SJCRH30 (cell line): ENCODE measurements at places on chromosomes 1 and 21.

GRCh38 chr1:16191916-16192546, 20.4 kb downstream of the ARHGEF19 start:
- no peaks in the 10 kb centered on the region for H3K27me3 ChIP-seq
- H3K4me3 ChIP-seq = no peak overlapping the region
- no peak for DNase-seq
- H3K36me3 ChIP-seq = no peaks in the 10 kb centered on the region

DNA sequence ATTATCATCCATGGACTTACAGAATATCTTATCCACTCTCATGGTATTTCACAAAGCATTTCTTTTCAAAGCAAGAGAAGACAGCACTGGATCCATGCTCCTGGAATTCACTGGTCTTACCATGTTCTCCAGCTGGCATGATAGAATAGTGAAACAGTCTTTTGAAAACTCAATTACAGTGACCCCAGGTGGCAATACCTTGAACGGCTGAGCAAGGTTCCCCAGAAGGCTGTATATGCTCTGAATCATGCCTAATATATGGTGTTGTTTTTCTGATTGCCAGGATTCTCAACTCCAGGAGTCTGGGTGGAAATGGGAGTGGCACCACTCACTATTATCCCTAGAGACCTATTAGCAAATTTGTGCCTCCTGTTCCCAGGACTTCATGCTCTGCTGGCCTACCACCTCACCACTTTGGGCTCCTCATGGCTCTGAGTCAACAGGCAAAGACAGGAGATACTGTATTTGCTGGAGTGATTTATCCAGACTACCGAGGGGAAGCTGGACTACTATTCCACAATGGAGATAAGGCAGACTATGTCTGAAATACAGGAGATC, 87.6 kb downstream of the CATSPERE start:
- no peak for DNase-seq
- H3K4me3 ChIP-seq = no peak overlapping the region
- no peak overlapping the region for H3K27ac ChIP-seq
- no peaks in the 10 kb centered on the region for H3K36me3 ChIP-seq
- H3K27me3 ChIP-seq = no peaks in the 10 kb centered on the region

GRCh38 chr1:97144527-97144926, 422.9 kb downstream of the PTBP2 start:
- no peak overlapping the region for H3K27ac ChIP-seq
- H3K36me3 ChIP-seq = no peaks in the 10 kb centered on the region
- no peaks in the 10 kb centered on the region for H3K4me1 ChIP-seq

DNA sequence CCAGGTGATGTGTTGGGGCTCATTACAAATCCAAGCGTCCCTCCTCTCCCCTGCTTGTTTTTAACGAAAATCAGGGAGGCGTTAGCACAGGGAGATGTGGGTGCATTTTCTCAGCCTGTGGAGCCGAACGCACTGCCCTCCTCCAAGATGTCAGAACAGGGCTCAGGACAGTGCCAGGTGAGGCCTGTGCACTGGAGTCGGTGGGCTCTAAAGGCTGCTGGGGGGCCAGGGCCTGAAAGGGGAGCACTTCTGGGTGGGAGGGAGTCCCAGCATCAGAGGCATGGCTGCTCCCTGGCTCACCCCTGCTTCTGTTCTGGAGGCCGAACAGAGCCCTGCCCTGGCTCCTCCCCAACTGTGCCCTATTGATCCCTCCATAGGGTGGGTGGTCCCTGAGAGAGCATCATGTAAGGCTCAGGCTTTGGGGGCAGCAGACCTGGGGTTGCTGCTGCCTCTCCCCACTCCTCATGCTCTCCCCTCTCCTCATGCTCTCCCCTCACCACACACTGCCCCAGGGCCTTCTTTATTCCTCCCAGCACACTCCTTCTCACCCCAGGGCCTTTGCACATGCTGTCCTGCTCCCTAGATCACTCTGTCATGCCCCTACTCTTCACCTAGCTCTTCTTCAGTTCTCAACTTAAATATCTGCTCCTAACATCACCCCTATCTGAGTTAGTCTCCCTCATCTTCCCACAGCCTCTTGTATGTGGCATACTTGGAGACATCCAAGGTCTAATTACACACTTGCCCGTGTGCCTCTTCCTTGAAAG, 725.2 kb downstream of the PTPRU start:
- peaks cover 4% of the 10 kb centered on the region; the same call in 1 of the 2 replicates for H3K27me3 ChIP-seq
- H3K27ac ChIP-seq = no peak overlapping the region
- H3K4me3 ChIP-seq = no peak overlapping the region
- no peaks in the 10 kb centered on the region for H3K36me3 ChIP-seq
- no peaks in the 10 kb centered on the region for H3K4me1 ChIP-seq

- H3K27ac ChIP-seq = peak overlapping the region; percentile 94
- H3K36me3 ChIP-seq = peaks cover 23% of the 10 kb centered on the region
- H3K4me1 ChIP-seq = no peaks in the 10 kb centered on the region
- DNase-seq = no peak
Observed at GRCh38 chr1:150321826-150322166, 463 bp downstream of the PRPF3 start.

- H3K4me1 ChIP-seq = peaks cover 36% of the 10 kb centered on the region
- no peaks in the 10 kb centered on the region for H3K27me3 ChIP-seq
- no peaks in the 10 kb centered on the region for H3K36me3 ChIP-seq
- no peak overlapping the region for H3K4me3 ChIP-seq
Observed at GRCh38 chr1:216566641-216567205, 143.5 kb upstream of the USH2A start.

- H3K27me3 ChIP-seq = no peaks in the 10 kb centered on the region
- no peak overlapping the region for H3K27ac ChIP-seq
- DNase-seq = no peak
- H3K36me3 ChIP-seq = no peaks in the 10 kb centered on the region
- no peak overlapping the region for H3K4me3 ChIP-seq
Observed at GRCh38 chr1:22443332-22443731, 8.3 kb upstream of the ZBTB40 start.

DNA sequence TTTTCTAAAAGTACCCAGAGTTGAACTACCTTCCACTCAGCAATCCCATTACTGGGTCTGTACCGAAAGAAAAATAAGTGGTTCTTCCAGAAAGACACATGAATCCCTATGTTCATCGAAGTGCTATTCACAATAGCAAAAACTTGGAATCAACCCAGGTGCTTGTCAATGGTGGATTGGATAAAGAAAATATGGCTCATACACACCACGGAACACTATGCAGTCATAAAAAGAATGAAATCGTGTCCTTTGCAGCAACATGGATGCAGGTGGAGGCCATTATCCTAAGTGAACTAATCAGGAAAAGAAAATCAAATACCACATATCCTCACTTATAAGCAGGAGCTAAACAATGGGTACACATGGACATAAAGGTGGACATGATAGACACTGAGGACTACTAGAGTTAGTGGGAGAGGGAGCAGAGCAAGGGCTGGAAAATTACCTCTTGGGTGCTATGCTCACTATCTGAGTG, 32.9 kb upstream of the JUN start:
- H3K27ac ChIP-seq = peak overlapping the region; percentile 80
- no peak for DNase-seq
- H3K4me3 ChIP-seq = peak overlapping the region; percentile 57
- H3K4me1 ChIP-seq = peaks cover 18% of the 10 kb centered on the region
- no peaks in the 10 kb centered on the region for H3K36me3 ChIP-seq

DNA sequence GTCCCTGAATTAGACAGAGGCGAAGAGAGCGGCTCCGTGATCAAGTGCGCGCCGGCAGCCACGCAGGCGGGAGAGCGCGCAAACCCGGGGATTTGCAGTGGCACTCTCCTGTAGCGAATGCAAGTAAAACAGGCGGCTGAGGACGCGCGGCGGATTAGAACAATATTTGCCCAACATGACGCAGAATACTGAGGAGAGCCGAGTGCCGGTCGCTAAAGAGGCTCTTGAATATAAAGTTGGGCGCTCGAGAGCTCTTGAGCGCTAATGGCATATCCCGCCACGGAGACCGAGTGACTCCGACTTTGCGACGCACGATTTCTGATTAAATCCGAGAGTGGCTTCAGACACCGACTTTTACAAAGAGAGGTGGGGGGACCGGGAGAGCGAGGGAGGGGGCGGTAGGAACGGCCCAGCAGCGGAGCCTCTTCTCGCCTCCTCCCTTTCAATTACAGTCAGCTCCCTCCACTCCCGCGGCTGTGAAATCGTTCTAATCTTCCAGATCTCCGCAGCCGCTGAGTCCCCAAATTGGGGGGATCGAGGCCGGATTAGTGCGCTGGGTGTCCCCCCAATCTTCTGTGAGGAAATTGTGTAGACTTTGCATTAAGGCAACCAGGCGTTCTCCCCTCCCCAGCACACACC, 2.3 kb downstream of the PAX7 start:
- no peaks in the 10 kb centered on the region for H3K36me3 ChIP-seq
- peaks cover 15% of the 10 kb centered on the region for H3K27me3 ChIP-seq
- no peak overlapping the region for H3K4me3 ChIP-seq
- DNase-seq = no peak

GRCh38 chr21:29985866-29986265, 46.1 kb upstream of the GRIK1 start:
- no peak overlapping the region for H3K4me3 ChIP-seq
- no peaks in the 10 kb centered on the region for H3K27me3 ChIP-seq
- no peaks in the 10 kb centered on the region for H3K4me1 ChIP-seq
- H3K36me3 ChIP-seq = no peaks in the 10 kb centered on the region

GRCh38 chr1:165851034-165851658, 23.7 kb downstream of the UCK2 start:
- H3K4me1 ChIP-seq = peaks cover 19% of the 10 kb centered on the region
- H3K27ac ChIP-seq = no peak overlapping the region
- DNase-seq = peak; percentile 63
- H3K36me3 ChIP-seq = no peaks in the 10 kb centered on the region; the same call in 1 of the 2 replicates
- H3K4me3 ChIP-seq = no peak overlapping the region

DNA sequence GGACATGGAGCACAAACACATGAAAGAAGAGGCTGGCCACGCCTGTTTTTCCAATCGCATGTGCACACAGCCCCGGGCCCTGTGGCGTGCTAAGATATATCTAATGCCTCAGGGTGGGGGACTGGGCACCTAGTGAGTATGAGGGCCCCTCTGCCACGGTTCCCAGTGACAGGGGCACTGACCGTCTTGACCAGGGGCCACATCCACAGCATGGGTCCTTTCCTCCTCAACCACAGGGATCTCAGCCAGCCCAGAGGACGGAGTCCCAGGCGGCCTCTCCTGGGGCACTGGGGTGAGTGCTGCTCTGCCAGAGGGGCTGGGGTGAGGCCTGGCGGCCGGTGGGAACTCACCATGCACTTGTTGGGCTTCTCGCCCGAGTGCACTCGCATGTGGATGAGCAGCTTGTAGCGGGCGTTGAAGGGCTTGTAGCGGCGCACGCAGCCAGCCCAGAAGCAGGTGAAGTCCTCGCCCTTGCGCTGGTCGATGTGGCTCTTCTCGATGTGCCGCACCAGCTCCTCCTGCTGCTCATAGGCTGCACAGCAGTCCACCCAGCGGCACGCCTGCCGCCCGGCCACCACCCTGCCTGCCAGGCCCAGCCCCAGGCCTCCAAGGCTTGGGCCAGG, 134.7 kb downstream of the DMRTB1 start:
- H3K4me1 ChIP-seq = no peaks in the 10 kb centered on the region
- peaks cover 10% of the 10 kb centered on the region for H3K27me3 ChIP-seq
- H3K4me3 ChIP-seq = no peak overlapping the region
- no peak for DNase-seq
- no peak overlapping the region for H3K27ac ChIP-seq

- no peak overlapping the region for H3K4me3 ChIP-seq
- H3K4me1 ChIP-seq = peaks cover 6% of the 10 kb centered on the region; the same call in 1 of the 2 replicates
- no peak overlapping the region for H3K27ac ChIP-seq
- H3K36me3 ChIP-seq = no peaks in the 10 kb centered on the region
Observed at GRCh38 chr1:228793032-228793431, 57.8 kb downstream of the RHOU start.

DNA sequence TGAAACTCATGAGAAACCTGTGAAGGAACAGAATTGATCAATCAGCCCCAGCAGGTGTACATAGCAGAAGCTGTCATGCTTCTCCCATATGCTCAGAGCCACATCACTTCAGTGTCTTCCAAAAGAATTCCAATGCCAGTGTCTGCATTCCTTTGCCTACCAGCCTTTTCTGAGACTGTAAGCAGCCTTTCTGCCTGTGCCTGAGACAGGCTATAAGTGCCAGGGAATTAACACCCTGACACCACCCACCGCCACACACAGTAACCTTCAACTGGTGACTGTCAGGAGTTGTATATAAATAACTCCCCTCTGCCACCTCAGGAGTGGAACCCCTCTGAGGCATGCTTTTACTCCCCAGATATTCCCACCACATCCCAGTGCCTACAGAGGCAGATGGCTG, 38.1 kb upstream of the SLAMF9 start:
- no peak overlapping the region for H3K4me3 ChIP-seq
- no peaks in the 10 kb centered on the region for H3K36me3 ChIP-seq
- DNase-seq = no peak
- H3K27me3 ChIP-seq = no peaks in the 10 kb centered on the region; the same call in 1 of the 2 replicates

- H3K36me3 ChIP-seq = no peaks in the 10 kb centered on the region
- DNase-seq = no peak
- no peaks in the 10 kb centered on the region for H3K4me1 ChIP-seq
- no peak overlapping the region for H3K4me3 ChIP-seq
Observed at GRCh38 chr1:189803364-189803763, 674.3 kb downstream of the BRINP3 start.

GRCh38 chr1:93436496-93436895, 11.4 kb upstream of the FNBP1L start:
- no peaks in the 10 kb centered on the region for H3K36me3 ChIP-seq
- no peak overlapping the region; the same call in 1 of the 2 replicates for H3K27ac ChIP-seq

DNA sequence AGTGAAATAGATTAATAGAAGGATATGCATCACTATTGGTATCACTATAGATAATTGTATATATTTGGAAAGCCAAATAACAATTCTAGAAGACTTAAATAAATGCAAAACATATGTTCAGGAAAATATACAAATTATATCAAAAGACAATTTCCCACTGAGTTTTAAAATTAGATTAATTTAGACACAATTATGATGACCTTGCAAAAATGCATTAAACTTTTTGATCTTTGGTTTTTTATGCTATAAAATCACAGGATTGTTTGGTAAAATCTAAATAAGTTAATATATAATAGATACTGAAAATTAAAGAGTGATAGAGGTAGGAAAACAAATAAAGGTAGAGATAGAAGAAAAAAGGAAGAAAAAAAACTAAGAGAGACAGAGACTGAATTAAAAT, 2027.7 kb downstream of the MRPL39 start:
- H3K27ac ChIP-seq = no peak overlapping the region
- H3K4me3 ChIP-seq = no peak overlapping the region
- H3K4me1 ChIP-seq = no peaks in the 10 kb centered on the region
- H3K27me3 ChIP-seq = no peaks in the 10 kb centered on the region

- no peak overlapping the region for H3K27ac ChIP-seq
- H3K4me3 ChIP-seq = no peak overlapping the region
- H3K36me3 ChIP-seq = no peaks in the 10 kb centered on the region
- no peak for DNase-seq
- no peaks in the 10 kb centered on the region for H3K27me3 ChIP-seq
Observed at GRCh38 chr1:87830432-87830978, 501.8 kb downstream of the LMO4 start.

DNA sequence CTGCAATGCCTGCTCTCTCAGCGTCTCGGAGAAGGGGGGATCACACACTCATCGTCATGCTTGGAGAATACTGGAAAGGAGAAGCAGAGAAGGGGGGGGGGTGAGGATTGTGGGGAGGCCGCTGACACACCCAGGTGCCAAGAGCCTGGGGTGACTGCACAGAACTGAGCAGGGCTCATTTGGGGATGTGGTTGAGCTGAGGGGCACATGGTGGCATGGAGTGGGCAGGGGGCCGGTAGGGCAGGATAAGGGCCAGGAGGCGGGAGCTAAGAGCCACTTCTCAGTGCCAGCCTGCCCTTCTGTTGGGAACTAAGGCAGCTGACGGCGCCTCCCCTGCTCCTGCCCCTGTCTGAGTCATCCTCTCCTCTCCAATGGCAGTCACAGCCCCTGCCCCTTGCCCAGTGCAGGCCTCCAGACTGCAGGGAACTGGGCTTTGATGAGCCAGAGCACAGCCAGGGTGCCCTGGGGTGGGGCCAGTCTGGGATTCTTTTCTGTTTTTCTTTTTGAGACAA, 27.2 kb downstream of the MRPL37 start:
- H3K27me3 ChIP-seq = no peaks in the 10 kb centered on the region
- peak; percentile 55 for DNase-seq
- H3K4me3 ChIP-seq = no peak overlapping the region
